Activated CD8-positive, alpha-beta memory T cell treated with anti-CD3 and anti-CD28 coated beads, Interleukin-2, amount 50 U/mL, for 4 hours (primary cell): ENCODE measurements at places on chromosomes 11 and 22.

DNA sequence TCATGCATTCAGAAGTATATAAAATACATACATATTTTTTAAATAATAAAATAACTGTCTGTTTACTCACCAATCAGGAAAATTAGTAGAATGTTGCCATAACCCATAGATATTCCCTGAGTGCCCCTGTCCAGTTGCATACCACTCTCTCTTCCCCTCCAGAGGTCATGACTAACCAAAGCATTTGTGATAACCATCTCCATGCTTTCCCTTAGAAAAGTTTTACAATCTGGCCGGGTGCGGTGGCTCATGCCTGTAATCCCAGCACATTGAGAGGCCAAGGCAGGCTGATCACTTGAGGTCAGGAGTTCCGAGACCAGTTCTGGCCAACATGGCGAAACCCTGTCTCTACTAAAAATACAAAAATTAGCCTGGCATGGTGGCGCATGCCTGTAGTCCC is 33.2 kb upstream of the LDHA start:
- DNase-seq: no peak

GRCh38 chr11:114308689-114309089 is 12.5 kb downstream of the NNMT start:
- no peak for DNase-seq

DNA sequence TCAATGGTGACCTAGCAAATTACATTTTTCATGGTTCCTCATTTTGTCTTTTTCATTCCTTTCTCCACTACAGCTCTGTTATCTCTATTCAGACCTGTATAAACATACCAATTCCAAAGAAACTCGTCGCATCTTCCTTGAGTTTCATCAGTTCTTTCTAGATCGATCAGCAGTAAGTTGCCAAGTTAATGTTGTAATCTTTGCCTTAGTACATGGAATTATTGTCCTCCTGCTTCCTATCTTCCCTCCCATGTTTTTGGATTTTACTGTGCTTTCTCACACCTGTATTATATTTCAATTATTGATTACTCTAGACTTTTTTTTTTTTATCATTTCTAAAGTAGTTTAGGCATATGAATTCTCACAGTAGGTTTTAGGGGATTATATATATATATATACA is 69.5 kb upstream of the GRIK4 start:
- DNase-seq: no peak

- DNase-seq: no peak
Measured at GRCh38 chr11:92180664-92181251, 43.9 kb upstream of the FAT3 start.

DNA sequence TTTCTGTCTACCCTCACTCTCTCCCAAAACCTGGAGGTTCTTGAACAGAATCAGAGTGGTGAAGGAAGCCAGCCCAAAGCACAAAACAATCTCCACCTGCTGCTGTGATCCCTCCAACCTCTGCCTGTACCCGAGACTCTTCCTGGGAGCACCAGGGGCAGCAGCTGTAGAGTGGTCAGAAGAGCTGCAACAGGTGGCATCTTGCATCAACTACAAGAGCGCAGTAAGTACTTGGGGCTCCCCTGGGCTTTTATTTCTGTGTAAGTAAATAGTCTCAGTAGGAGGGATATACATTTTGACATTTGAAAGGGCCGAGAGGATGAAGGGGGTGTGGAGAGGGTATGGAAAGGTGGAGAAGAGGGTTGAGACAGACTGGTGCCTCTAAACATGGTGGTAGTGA is 8.3 kb upstream of the UBQLNL start:
- DNase-seq: no peak

- DNase-seq: peak; percentile 78
Measured at GRCh38 chr11:2443881-2444820, at the start of gene TRPM5. Gene TRPM5 (minus strand): TSS chr11:2444514. CDS start chr11:2423036, 21,478 bp downstream.

GRCh38 chr11:85945788-85946187 is 90.6 kb downstream of the CCDC83 start:
- DNase-seq: no peak

DNA sequence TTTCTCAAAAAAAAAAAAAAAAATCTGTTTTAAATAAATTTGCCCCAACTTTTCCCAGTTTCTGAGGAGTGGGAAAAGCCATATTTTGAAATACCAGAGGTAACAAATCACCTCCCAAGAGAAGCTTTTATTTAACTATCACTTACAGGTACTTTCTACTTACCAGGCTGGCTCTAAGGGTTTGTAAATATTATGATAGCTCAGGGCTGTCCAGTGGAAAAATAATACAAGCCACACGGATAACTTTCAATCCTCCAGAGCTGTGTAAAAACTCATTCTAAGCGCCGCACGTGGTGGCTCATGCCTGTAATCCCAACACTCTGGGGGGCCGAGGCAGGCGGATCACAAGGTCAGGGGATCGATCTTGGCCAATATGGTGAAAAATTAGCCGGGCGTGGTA is 5.6 kb upstream of the SEC14L4 start:
- no peak for DNase-seq

- DNase-seq: no peak
Measured at GRCh38 chr11:128936606-128937251, 5.9 kb downstream of the TP53AIP1 start.

DNA sequence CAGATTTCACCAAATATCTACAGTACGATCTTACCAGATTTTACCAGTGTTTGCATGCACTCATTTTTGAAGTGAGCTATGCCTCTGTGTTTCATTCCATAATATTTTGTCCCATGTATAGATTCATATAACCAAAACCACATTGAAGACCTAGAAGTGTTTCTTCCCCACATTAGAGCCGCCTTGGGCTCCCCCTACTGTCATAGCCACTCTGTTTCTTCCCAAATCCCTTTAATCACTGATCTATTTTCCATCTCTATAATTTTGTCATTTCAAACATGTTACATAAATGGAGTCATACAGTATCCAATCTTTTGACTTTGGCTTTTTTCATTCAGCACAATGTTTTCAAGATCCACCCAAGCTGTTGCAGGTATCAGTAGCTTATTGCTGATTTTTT is 12.7 kb downstream of the MRGPRX3 start:
- no peak for DNase-seq

DNA sequence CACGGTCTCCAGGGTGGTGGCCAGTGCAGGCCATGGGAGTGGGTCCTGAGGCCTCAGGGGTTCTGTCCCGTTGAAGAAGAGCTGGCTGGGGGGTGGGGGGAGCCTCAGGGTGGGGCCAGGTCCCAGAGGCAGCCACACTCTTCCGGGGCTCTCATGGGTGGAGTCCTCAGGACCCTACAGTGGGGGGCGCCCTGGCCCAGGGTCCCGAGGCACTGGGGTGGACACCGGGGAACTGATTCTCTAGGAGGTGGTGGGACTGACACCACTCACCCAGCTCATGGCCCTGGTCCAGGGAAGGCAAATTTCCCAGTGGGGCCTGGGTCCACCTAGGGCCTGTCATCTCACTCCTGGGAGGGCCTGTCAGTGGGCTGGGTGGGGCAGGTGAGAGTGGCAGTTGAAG is 12.8 kb downstream of the GGT5 start:
- DNase-seq: no peak

DNA sequence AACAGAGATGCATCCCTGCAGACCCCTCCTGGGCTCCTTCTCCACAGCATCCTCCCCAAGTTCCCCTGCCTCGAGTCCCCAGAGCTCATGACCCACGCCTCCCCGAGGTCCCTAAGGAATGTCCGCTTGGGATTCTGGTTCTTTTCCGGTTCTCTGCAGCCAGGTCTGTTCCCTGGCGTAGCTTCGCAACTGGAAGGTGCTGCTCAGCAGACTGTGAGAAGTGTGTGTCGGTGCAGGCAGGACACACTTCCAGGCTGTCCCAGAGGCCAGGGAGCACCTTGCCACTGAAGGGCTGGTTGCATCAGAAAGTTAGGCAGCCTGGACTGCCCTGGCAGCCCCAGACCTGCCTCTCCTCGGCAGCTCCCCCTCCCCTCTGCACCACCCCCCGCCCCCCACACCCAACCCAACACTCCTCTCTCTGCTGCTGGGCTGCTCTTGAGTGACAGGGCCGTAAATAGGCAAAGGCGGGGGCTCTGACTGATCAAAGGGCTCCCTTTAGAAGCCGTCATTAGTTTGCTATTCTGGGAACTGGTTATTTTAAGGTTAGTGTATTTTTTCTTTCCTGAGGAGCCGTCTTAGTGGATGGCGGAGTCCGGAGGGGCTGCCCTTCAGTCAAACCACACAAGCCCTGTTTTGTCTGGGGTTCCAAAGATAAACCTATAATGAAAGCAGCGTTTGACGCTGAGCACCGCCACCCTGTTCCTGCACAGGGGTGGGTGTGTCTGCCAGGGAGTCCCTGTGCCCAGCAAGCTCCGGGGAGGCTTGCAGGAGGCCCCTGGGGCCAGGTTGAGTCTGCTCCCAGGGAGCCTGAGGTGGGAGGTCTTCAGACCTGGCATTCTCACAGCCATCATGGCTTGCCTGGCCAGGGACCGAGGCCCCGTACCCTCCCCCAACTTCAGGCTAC is 88.6 kb upstream of the KCNQ1OT1 start:
- DNase-seq: peak; percentile 10

- no peak for DNase-seq
Measured at GRCh38 chr22:38728871-38729796, 23.4 kb downstream of the GTPBP1 start.

GRCh38 chr11:126545057-126545555 is 189.6 kb downstream of the ST3GAL4 start:
- DNase-seq: no peak

DNA sequence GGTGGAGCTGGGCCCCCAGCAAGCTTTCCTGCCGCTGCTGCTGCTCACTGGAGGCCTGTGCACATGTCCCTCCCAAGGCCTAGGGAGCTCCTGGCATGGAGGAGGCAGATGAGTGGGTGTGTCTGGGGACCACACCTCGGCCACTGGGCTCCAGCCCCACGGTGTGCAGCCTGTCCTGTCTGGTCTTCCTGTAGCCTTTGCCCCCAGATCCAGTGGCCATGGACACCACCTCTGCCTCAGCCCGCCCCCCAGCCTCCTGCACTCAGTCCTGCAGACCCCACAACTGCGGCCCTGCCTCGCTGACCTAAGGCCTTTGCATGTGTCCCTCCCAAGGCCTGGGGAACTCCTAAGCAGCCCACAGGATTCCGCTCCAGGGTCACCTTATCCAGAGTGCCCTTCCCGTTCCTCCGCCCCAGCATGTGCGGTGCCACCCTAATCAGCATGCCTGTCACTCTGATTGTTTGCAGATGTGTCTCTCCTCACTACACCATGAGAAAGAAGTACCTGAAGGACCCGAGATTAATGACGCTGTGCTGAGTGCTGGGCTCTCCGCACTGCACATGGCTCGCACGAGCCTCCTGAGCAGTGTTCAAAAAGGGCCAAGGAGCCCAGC is 8.6 kb downstream of the GAL start:
- DNase-seq: no peak
